ENCODE measurements at places on chromosomes 13 and 19.

DNA sequence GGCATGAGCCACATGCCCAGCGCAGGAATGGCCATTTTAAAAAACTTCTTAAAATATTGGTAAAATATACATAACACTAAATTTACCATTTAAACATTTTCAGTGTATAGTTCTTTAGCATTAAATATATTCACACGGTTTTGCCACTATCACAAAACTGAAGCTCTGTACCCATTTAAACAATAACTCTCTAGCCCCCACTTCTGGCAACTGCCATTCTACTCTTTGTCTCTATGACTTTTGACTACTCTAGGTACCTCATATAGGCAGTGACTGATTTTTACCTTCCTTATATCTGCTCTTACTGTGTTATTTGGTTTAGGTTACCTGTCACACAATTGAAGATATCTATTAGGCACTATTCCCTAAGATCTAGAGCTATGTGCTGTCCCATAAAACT lies 2.3 kb upstream of the KBTBD7 start:
- no peak for DNase-seq

GRCh38 chr13:84380866-84381265 lies 498.6 kb upstream of the SLITRK1 start:
- DNase-seq, result no peak

GRCh38 chr19:932648-933552 lies 7.1 kb downstream of the ARID3A start:
- no peak for DNase-seq

- no peak for DNase-seq
These were observed 1.8 kb downstream of the LILRB5 start for GRCh38 chr19:54255105-54255775.

- no peak for DNase-seq
These were observed 4.3 kb downstream of the N4BP2L1 start for GRCh38 chr13:32423592-32423991.

DNA sequence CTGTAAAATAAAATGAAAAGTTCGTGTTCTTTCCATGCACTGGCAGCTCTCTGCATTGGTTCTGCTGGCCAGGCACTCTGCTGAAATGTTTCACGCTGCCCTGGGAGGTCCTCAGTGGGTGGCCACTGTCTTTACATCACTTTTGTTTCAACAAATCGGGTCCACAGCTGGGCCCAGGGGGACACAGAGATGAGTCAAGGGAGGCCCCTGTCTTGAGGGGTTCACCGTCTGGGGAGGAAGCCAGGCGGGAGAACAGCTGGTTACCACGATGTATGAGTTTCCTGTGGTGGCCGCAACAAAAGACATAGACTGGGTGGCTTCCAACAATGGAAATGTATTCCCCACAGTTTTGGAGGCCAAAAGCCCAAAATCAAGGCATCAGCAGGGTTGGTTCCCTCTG lies 5.1 kb upstream of the KLF2 start:
- no peak for DNase-seq

DNA sequence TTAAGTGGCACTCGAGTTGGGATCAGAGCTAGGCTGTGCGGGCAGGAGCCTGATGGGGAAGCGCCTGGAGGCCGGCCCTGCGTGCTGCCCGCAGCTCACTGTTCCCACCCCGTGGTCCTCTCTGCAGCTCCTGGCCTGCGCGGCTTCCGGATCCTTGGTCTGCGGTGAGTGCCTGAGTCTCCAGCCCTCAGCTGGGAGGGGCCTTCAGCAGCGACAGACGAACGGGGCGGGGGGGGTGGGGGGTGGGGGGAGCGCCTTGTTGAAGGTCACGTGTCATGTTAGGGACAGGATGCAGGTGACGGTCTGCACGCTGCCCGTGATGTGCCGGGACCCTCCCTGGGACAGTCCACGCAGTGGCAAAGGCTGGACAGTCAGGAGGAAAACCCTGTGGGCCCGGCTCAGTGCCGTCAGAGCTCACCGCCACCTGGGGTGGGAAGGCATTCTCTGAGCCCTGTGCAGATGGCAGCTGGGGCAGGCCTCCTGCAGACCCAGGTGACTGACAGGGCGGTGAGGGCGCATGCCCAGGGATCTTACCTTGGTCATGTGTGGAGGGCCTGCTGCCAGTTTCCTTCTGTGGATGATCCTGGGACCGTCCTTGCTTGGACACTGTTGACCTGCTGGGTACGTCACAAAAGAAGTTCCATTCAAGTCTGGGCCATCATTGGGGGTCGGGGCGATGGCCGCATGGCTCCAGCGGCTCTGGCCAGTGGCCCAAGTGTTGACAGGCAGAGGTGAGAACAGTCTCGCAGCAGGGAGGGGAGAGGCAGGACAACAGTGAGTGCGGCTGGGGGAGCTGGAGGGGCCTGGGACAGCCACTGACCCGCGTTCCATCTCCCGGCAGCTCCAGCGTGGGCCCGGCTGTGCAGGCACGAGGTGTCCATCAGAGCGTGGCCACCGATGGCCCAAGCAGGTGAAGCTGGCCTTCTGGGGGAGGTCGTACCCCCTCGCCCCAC lies 4.3 kb downstream of the NDUFS7 start:
- DNase-seq, result no peak

- DNase-seq, result no peak
These were observed 754 bp upstream of the SIX5 start for GRCh38 chr19:45769821-45770191.

DNA sequence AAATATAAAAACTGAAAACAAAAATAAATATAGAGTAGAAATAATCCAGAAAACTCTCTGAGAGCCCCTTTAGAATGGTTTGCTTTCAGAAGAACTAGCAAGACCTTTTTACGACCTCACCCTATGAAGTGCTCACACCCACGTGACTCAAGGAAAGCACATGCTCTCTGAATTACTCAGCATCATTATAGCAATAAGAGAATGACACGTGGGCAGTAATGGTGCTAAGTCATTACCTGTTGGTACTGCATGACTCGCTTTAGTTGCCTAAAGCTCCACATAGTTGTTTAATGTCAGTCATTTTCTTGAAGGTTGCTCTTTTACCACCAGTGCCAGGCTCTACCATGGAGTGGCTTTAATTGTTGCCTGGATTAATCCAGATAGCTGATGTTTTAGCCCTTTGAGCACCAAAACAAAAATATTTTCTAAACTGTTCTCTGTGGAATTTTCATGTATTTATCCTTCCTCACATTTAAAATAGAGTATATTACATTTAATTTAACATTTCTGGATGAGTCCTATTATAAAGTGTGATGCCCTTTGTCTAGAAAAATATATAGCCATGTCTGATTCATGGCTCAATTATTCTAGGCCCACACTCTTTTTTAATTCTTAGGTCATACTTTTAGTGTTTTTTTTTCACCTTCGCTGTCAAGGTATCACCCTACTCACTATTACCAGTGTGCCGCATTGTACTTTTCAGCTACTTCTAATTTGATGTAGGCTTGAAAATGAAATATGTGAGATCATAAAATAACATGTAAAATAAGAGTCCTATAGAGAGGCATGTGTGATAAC lies 56.8 kb downstream of the THSD1 start:
- DNase-seq, result no peak
